ENCODE measurements at places on chromosomes 6 and 20.

DNA sequence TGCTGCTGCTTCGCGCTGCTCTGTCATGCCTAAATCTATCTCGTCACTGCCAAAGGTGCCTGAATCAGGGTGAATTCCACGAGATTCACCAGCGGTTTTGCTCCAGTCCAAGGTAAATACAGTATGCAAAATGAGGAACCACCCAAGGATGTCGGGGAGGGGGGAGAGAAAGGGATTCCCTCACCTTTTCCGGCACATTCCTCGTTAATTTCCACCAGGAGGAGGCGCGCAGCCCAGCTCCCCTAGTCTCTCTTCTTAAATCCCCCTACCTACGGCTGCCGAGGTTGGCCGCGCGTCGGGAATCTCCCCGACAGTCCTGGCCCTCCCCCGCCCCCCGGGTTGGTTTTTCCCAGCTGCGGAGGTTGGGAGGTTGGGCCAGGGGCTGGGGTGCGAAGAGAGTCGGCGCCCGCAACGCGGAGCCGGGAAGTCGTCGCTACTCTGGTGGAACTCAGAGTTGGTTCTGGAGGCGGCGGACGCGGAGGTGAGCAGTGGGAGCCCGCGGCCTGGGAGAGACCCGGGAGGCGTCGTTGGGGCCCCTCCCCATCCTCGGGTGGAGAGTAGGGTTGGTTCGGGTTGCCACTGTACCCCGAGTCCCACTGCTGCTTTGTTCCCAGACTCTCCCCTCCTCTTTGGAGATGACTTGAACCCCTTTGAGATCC, at the start of gene TPBG:
TSS of gene TPBG (plus strand) at position 390 of the 659 bp plus-strand sequence. CDS start 1,145 bp downstream, outside the sequence.
- no peak for DNase-seq

GRCh38 chr6:27183060-27183832, 64.3 kb upstream of the PRSS16 start:
- DNase-seq: no peak

- no peak for DNase-seq
Observed at GRCh38 chr6:96613291-96613999, 50.5 kb downstream of the FHL5 start.

- no peak for DNase-seq
Observed at GRCh38 chr6:30180145-30180544, 16.8 kb downstream of the TRIM15 start.

- DNase-seq: no peak
Observed at GRCh38 chr20:33584976-33585375, 77.2 kb upstream of the C20orf144 start.

GRCh38 chr6:167583412-167583811, 243.3 kb upstream of the AFDN start:
- no peak for DNase-seq

DNA sequence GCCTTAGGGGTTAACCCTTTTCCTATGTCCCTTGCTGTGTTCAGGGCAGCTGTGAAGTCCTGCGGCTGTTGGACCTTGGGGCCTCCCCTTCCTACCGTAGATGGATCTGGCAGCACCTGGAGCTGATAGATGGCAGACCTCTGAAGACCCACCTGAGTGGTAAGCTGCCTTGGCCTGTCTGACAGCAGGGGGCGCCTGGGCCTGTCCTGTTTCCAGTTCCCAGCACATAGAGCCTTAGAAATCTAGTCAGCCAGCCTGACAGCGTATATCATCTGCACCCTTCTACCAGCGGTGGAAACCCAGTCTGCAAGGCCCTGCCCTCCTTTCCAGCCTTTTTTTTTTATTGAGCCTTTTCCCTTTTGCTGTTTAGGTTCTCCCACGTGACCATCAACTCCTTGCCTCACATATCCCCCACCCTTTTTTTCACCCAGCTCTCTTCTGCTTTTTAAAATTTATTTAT, 26.6 kb downstream of the CNBD2 start:
- DNase-seq: peak; percentile 65

DNA sequence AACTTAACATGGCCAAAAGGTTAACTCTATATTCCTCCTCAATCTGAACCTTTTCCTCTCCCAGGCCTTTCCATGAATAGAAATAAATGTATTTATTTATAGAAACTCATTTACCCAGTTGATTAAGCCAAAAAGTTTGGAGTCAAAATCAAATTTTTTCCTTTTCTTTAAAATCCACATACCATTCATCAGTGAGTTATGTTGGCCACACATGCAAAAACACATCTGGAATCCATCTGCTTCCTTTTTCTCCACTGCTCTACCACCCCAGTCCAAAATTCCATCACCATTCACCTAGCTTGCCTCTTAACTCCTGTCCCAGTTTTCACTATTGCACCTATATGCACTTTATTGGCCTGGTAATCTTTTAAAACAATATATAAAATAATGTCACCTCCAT, 62.4 kb upstream of the TMEM200A start:
- no peak for DNase-seq

- no peak for DNase-seq
Observed at GRCh38 chr6:68654134-68654533, 19.1 kb downstream of the ADGRB3 start.

GRCh38 chr6:34025861-34026260, 120.0 kb downstream of the GRM4 start:
- no peak for DNase-seq

GRCh38 chr6:48733581-48733980, 622.6 kb upstream of the PTCHD4 start:
- no peak for DNase-seq

DNA sequence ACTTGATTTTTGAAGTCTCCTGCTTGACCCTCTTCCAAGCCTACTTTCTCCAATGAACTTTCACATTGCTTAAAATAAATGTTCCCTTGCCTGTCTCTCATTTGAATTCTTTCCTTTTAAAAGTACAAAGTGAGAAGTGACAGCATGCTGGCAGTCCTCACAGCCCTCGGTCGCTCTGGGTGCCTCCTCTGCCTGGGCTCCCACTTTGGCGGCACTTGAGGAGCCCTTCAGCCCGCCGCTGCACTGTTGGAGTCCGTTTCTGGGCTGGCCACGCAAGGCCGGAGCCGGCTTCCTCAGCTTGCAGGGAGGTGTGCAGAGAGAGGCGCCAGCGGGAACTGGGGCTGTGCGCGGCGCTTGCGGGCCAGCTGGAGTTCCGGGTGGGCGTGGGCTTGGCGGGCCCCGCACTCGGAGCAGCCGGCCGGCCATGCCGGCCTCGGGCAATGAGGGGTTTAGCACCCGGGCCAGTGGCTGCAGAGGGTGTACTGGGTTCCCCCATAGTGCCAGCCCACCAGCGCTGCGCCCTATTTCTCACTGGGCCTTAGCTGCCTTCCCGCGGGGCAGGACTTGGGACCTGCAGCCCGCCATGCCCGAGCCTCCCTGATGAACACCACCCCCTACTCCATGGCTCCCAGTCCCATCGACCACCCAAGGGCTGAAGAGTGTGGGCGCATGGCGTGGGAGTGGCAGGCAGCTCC, 31.9 kb downstream of the SERPINB6 start:
- DNase-seq: no peak

- DNase-seq: no peak
Observed at GRCh38 chr6:155033021-155033791, 38.1 kb downstream of the TIAM2 start.

GRCh38 chr6:24788031-24788665, 10.6 kb downstream of the ARMH2 start:
- DNase-seq: no peak

DNA sequence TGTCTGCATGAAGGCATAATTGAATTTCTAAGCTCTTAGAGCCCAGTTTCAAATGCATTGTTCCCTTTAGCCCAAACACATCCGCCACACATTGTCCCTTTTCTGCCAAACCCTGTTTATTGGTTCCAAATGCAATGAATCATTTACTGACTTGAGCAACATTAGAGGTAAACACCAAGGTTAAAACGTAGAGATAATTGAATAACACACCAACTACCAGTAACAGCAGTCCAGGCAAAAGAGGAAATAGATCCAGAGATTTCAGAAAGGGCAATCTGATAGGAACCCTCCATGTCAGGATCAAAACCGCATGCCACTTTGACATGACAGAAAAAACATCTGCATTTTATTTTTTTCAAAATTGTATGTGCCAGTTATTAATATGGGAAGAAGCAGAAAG, 114.8 kb downstream of the PKHD1 start:
- DNase-seq: no peak

GRCh38 chr20:46572153-46572552, 21.7 kb upstream of the OCSTAMP start:
- no peak for DNase-seq

DNA sequence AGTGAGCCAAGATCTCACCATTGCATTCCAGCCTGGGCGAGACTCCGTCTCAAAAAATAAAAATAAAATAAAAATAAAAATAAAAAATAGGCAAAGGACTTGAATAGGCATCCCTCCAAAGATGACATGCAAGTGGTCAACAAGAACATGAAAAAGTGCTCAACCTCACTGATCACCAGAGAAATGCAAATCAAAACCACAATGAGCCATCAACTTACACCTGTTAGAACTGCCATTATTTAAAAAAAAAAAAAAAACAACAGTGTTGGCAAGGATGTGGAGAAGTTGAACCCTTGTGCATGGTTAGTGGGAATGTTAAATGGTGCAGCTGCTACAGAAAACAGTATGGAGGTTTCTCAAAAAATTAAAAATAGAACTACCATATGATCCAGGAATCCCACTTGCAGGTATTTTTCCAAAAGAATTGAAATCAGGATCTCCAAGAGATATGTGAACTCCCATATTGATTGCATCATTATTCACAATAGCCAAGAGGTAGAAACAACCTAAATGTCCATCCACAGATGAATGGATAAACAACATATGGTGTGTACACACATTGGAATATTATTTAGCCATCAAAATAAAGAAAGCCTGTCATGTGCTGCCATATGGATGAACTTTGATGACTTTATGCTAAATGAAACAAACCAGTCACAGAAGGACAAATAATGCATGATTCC, 2.8 kb downstream of the C20orf203 start:
- no peak for DNase-seq

GRCh38 chr6:149248693-149249369, 68.7 kb upstream of the TAB2 start:
- DNase-seq: no peak

DNA sequence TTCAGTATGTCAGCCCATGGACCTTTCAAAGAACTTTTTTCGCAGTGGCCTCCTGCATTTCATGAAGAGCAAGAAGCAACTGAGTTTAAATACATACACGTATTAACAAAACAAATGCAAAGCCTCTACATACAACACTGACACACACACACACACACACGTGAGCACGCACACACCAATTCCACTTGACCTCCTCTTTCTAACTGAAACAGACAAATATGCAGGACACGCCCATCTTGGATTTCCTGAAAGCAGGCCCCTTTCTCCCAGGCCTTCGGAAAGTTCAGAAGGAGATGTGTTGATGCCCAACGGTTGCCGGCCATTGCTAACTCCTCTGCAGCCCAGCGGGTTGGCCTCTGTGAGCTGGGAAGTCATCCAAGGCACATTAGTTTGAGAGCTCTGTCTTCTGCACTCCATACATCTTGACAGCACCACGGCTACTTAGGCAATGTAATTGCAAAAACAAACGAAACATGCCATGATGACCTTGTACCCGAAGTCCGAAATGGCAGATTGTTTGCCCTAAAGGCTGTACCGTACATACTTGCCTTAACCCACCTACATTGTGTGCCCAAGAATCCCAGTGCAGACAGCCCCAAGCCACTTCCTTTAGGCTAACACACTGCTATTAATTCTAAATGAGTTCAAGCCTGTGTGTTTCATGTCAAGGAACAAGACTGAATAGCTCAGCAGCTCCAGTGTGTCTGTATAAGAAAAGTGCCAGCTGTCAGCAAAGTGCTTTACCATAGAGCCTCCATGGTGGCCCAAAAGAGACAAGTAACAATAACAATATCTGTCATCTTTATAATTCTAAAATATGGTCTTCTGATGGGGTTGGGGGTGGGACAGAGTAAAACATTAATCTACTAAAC, 138.8 kb upstream of the RNF217 start:
- no peak for DNase-seq

GRCh38 chr20:5153612-5154542, 27.1 kb downstream of the CDS2 start:
- DNase-seq: no peak

DNA sequence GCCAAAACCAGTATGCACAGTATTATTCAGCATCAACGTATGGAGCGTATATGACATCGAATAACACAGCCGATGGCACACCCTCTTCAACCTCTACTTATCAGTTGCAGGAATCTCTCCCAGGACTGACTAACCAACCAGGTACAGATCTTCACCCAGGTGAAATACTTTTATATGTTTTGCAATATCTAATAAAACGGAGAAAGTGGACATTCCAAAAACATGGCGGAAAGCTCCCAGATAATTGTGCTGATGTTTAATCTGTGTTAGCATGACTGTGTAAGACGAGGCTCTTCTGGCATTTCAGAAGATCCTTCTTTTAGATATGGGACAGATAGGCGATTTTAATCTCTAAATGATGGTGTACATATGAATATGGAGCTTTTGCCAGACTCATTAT, 227.4 kb downstream of the EYA4 start:
- DNase-seq: no peak

GRCh38 chr6:157488716-157489118, 107.7 kb downstream of the ZDHHC14 start:
- no peak for DNase-seq

- DNase-seq: no peak
Observed at GRCh38 chr6:116373300-116373699, 2.6 kb downstream of the DSE start.

GRCh38 chr6:49849213-49849907, 17.0 kb downstream of the CRISP1 start:
- no peak for DNase-seq

- no peak for DNase-seq
Observed at GRCh38 chr6:77180326-77180725, 283.0 kb downstream of the HTR1B start.

- DNase-seq: peak; percentile 17
Observed at GRCh38 chr6:136723780-136724179, 68.5 kb downstream of the MAP3K5 start.

- no peak for DNase-seq
Observed at GRCh38 chr6:73394577-73395354, at the start of gene DDX43. DDX43 (plus strand) TSS chr6:73394828; CDS start chr6:73394906, 78 bp downstream.

- DNase-seq: no peak
Observed at GRCh38 chr6:16849988-16850680, 88.9 kb upstream of the ATXN1 start.
